ENCODE measurements at places on chromosomes 6 and 20.

- H3K4me1 ChIP-seq = no peaks in the 10 kb centered on the region
- no peak overlapping the region for H3K27ac ChIP-seq
- H3K4me3 ChIP-seq = no peak overlapping the region
- no peak for DNase-seq
- no peaks in the 10 kb centered on the region for H3K27me3 ChIP-seq
- no peaks in the 10 kb centered on the region for H3K36me3 ChIP-seq
Measured at GRCh38 chr6:55474382-55474781, 104.6 kb downstream of the HMGCLL1 start.

DNA sequence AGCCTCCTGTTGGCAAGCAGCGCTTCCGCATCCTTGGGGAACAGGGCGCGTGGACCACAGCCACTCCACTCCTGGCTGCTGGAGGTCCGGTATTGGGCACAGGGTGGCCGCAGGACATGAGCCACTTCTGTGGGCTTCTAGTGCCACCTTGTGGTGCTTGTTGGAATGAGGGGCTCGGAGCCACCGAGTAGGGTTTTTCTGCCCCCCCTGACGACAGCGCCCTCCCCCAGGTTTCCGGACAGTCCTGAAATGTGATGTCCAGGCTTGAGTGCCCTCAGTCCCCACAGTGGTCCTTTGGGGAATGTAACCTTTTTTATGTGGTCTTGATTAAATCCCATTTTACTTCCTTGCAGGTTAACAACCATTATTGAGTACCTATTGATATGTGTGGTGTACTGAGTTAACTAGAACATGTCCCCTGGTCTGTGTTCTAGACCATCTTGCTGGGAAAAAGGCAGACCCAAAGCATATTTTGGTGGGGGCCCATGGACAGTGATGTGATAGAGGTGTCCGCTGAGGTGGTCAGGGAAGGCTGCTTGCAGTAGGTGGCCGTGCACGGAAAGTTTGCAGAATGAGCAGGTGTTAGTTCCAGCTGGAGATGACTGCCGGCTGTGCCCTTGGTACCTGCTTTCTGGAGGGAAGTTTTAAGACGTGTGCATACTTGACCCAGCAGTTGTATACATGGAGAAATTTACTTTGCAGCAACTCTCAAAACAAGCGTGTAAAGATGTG is 70.0 kb downstream of the PTPN1 start:
- H3K27me3 ChIP-seq = no peaks in the 10 kb centered on the region
- no peaks in the 10 kb centered on the region for H3K4me1 ChIP-seq
- H3K4me3 ChIP-seq = no peak overlapping the region
- H3K36me3 ChIP-seq = peaks cover 22% of the 10 kb centered on the region

GRCh38 chr6:81063891-81064290 is 688.6 kb downstream of the TENT5A start:
- no peak overlapping the region for H3K4me3 ChIP-seq
- H3K4me1 ChIP-seq = 0 out of 2 replicates have a peak, but pooled peaks cover 2% of the 10 kb centered on the region
- DNase-seq = no peak
- no peaks in the 10 kb centered on the region for H3K36me3 ChIP-seq
- H3K27ac ChIP-seq = no peak overlapping the region

GRCh38 chr6:42417641-42418112 is 34.0 kb downstream of the TRERF1 start:
- no peak overlapping the region for H3K4me3 ChIP-seq
- no peak for DNase-seq
- H3K27ac ChIP-seq = no peak overlapping the region

- H3K27me3 ChIP-seq = no peaks in the 10 kb centered on the region
- no peaks in the 10 kb centered on the region for H3K36me3 ChIP-seq
- no peak for DNase-seq
- no peak overlapping the region for H3K4me3 ChIP-seq
Measured at GRCh38 chr6:63634630-63635029, 972 bp upstream of the PHF3 start.

- H3K4me1 ChIP-seq = no peaks in the 10 kb centered on the region
- H3K4me3 ChIP-seq = no peak overlapping the region
- no peak overlapping the region for H3K27ac ChIP-seq
- H3K27me3 ChIP-seq = no peaks in the 10 kb centered on the region
- no peak for DNase-seq
Measured at GRCh38 chr20:44133424-44133823, 53.6 kb downstream of the JPH2 start.

DNA sequence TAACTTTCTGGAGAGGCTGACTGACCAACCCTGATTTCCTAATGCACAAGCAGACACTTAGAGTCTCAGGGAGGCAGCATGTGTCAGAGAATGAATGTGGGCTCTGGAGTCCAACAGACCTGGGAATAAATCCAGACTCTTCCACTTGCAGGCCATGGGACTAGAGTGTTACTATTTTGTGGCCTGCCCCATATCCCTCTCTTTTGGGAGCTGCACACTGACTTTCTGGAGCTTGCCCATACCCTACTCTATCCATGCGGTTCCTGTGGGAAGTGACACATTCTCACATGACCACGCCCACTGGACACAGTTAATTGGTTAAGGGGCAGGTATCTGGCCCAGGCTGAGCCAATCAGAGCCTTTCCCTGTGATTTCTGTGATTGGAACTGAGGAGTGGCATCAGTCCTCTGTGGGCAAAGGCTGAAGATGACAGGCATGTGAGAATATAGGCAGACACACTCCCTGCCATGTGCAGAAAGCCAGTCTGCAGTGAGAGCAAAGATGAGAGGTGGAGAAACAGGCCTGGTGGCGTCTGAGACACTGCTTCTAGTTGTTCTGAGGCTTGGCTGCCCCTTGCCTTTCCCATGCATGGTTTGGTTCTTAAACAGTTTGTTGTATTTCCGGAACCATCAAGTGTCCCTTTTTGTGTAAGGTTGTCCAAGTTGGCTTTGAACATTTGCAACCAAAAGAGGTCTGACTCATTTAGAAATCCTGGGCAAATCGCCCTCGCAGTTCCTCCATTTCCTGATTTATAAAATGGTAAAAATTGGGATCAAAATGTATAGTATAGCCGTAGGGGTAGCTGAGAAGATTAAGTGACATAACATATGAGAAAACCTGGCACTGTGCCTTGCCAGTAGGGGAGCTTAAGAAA is 125.6 kb downstream of the CDC5L start:
- H3K4me1 ChIP-seq = no peaks in the 10 kb centered on the region
- no peak overlapping the region for H3K27ac ChIP-seq

- H3K27me3 ChIP-seq = no peaks in the 10 kb centered on the region
- no peak overlapping the region for H3K4me3 ChIP-seq
- DNase-seq = peak; percentile 85
- no peaks in the 10 kb centered on the region for H3K36me3 ChIP-seq
- peaks cover 13% of the 10 kb centered on the region for H3K4me1 ChIP-seq
Measured at GRCh38 chr6:170006900-170007467, 255.6 kb downstream of the ERMARD start.

All from iPS DF 6.9 (cell line).